Common myeloid progenitor, CD34-positive (primary cell): ENCODE measurements at places on chromosomes 12 and 14.

DNA sequence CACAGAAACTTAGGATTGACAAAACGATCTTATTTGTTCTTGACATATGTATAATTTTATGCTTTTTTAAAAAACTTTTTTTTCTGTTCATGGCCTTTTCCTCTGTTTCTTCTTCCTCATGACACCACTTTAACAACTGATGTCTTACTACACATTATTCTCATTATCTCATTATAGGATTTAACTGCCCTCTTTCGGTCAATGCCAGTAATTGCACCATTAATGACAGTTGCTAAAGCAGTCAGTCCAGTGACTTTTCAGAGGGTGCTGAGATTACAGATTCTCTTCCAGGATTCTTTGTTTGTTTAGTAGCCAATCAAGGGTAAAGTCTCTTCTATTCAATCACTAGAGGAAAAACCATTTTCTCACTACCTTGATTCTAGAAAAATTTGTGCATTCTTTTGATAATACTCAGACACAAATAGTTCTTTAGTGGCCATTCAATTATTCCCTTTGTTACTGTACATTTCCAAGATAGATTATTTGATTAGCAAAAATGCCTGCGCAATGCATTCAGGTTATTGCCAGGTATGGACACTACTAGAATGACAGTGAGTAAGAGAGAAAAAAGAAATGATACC is 50.1 kb downstream of the KLRG1 start:
- DNase-seq = peak; percentile 66

DNA sequence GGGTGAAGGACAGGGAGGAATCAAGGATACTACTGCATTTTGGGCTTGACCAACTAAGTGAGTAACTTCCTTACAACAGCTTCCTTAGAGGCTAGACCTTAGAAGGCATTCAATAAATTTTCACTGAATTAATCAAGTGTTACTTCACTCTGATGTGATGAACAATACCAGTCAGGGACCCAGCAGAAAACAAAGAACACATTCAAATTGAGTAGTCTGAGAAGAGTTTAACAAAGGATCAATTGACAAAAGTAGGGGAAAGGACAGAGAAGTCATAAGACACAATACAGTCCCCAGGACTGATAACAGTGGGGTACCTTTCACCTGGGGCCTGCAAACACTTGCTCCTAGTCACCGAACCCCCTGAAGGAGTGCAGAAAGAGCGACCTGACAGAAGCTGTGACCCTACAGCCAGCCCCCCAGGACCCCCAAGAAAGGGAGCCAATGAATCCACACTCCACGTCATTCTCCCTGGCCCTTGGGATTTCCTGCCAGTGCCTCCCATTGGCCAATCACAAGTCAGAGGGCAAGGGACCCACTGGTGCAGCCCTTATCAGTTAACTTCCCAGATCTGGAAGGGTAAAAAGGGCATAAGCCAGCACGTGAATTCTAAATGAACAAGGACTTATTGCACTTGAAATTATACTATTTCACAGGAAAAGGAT is 6.9 kb downstream of the ANAPC5 start:
- no peak for DNase-seq

DNA sequence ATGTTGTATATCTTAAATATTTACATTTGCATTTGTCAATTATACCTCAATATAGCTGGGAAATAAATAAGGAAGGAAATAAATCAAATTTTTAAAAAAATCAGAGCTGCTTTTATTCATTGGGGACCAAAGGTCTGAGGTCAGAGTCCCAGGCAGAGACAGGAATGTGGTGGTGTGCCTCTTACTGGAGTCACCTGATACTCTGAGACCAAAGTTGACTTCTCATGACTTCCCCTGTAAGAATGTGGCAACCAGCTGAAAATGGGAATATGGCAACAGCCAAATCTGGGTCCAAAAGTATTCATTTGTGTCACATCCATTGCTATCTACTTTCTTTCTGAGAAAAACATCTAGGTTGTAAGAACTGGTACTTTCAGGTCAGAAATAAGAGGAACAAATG is 496.6 kb upstream of the TMPO start:
- no peak for DNase-seq

- no peak for DNase-seq
Observed at GRCh38 chr12:27577688-27578087, 53.7 kb downstream of the PPFIBP1 start.

DNA sequence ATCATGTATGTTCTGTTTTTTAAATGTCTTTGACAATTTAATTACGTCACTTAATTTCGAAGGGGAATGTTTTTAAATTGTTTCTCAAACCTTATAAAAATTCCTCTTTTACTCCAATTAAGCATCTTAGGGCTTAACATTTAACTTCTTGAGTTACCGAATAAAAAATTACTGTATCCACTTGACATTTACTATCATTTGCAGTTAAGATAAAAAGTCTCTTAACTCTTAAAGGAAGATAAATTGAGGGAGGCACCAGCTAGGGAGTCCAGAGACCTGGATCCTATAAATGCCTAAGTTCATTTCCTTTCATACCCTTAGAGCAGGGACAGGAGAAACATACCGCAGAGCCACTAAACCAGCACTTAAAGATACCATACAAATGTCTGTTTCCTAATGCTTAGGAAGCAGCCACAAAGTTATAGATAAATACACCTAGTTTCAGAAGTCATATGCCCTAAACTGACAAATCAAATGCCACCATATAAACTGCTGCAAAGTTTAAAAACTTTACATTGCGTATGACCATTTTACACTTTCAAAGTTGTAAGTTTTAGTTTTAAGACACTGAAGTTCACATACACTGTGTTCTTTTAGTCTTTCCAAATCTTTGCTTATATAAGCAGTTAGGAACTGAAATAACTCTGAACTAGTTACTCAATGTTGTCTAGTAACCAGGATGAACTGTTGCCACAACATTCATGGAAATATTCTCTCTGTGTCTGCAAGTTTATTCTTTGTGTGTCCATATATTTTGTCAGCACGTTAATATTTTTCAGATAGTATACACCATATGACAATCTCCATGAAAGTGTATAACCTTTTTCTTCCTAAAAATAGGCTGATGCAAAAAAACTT is 71.2 kb downstream of the GALNT4 start:
- DNase-seq = peak; percentile 57
